ENCODE measurements at places on chromosomes 11 and 22. TPM values are rescaled to one million over a fixed set of nuclear protein-coding genes. Genes with fewer than 3 reads are reported as not detected.

The OR2AT4 gene
- total RNA-seq: not detected

The OR51B2 gene
- total RNA-seq: not detected

The GPHA2 gene
- not detected for total RNA-seq

The USH1C gene
- total RNA-seq: 0.12 TPM

The RIBC2 gene
- total RNA-seq: 0.64 TPM

GRCh38 chr11:44945666-44946065 is 5.0 kb downstream of the TP53I11 start:
- no peak for ATAC-seq

DNA sequence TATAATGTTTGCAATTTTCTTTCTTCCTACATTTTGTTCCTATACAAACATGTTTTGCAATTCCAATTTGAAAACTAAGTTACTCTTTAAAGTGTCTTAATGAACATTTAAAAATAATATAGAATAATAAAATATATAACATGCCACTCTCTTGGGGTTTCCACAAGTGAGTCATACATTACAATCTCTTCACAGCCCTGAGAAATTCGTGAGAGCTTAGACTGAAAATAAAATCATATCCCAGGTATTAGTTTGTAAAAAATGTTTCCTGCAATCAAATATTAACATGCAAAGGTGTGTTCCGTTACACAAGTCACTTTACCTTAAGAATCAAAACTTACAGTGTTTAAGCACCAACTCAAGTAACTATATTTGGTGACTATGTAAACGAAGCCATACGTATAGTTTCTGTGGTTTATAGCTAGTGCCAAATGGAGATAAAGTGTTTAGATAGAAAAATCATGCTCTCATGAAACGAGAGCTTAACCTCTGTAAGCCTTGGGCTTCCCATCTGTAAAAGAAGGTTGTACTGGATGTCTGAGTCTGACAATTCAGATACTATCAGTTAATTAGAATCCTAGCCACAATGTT is 253.6 kb upstream of the ANO3 start:
- ATAC-seq: no peak

DNA sequence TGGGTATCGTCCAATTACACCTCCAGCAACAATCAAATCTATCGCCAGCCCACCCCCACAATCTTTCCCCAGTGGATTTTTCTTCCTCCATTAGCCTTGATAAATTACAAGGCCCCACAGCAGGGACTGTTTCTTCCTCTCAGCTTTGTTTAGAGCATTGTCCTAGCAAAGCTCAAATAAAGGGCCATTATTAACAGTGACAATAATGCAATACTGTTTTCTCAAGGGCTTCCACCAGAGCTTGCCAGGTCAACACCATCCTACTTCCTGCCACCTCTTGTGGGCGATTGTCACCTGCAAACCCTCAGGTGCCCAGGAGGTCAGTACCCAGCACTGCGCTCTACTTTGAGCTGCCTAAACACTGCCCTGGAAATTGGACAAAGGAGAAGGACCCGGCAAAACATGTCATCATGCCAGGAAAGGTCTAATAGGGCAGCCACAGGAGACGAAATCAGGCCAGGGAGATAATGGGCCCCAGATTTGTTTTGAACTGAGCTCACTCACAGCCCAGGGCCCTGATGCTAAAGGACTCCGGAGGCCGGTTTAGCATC is 95.2 kb downstream of the ABTB2 start:
- no peak for ATAC-seq

GRCh38 chr11:75241036-75241905 is 697 bp downstream of the TPBGL start:
- ATAC-seq: peak; percentile 96

DNA sequence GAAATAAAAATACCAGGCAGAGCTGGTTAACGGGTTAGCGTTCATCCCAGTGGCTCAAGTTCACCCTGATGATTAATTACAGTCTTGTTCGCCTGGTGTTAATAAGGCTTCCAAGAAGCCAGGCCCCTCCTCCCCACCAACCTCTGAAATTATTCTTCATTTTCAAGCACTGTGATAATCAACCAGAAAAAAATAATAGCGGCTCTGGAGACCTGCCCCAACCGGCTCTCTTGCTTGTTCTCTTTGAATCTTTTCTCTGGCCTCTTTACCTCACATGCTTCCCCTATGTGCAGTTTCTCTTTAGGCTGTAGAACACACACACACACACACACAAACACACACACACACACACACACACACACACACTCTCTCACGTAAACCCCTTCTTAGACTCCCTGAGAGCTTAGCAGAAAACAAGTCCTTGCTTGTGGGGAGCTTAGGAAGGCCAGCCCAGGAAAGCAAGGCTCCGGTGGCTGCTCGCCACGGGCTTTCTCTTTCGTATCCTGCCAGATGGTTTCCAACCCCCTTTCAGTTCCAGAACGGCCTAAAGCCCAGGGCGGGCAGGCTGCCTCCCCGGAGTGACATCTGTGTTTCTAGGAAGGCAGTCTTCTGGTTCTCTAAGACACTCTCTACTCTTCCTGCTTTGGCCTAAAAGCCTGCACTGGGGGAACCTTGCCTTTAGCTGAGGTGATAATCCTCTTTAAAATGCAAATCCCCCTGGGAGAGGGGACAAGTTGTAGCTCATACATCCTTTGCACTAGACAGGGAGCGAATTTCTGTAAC is 106.4 kb upstream of the SESN3 start:
- peak; percentile 89 for ATAC-seq

- ATAC-seq: no peak
These were observed 5.7 kb downstream of the LTO1 start for GRCh38 chr11:69669486-69669885.

GRCh38 chr11:108774037-108774730 is 109.3 kb downstream of the DDX10 start:
- no peak for ATAC-seq

GRCh38 chr11:134502153-134502550 is 90.1 kb upstream of the B3GAT1 start:
- no peak for ATAC-seq

Measured in esophagus mucosa (tissue), 1 donor.